Liver (tissue), 10 donors: ENCODE measurements at places on chromosomes 7 and 10. TPM values are rescaled to one million over a fixed set of nuclear protein-coding genes. Genes with fewer than 3 reads are reported as not detected.

- no peak for DNase-seq
- H3K27me3 ChIP-seq = no peaks in the 10 kb centered on the region
These were observed 45.4 kb downstream of the FOXP2 start for GRCh38 chr7:114460021-114460420.

The BRI3 gene
- total RNA-seq = 14.0 TPM

- H3K27me3 ChIP-seq = no peaks in the 10 kb centered on the region
- H3K27ac ChIP-seq = no peak overlapping the region
- H3K36me3 ChIP-seq = no peaks in the 10 kb centered on the region
- H3K4me1 ChIP-seq = no peaks in the 10 kb centered on the region
- no peak for DNase-seq
- no peak overlapping the region for H3K4me3 ChIP-seq
These were observed 150.7 kb upstream of the SHH start for GRCh38 chr7:155962968-155963300.

DNA sequence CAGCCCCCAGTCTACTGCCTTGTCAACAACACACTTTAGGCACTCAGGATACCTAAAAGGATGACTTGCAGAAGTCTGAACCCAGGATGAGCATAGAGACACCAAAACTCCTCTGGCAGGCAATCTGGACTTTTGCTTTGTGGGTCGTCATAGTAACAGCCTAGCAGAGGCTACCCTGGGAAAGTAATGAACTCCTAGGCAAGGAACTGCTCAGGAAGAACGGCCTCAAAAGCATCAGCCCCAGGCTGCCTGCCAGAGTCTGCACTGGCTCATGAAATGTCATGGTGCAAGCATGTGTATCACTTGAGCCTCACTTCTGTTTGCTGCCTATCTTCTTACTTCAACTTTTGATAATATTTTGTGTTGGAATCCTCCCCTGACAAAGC lies 715.1 kb downstream of the GRID1 start:
- no peak for DNase-seq
- no peaks in the 10 kb centered on the region for H3K4me1 ChIP-seq
- no peaks in the 10 kb centered on the region for H3K27me3 ChIP-seq
- no peak overlapping the region for H3K27ac ChIP-seq
- no peaks in the 10 kb centered on the region for H3K36me3 ChIP-seq

The TRIL gene
- 0.67 TPM for total RNA-seq

- no peak overlapping the region for H3K4me3 ChIP-seq
- H3K27ac ChIP-seq = peak overlapping the region; percentile 57
- peaks cover 11% of the 10 kb centered on the region for H3K36me3 ChIP-seq
- H3K27me3 ChIP-seq = no peaks in the 10 kb centered on the region
These were observed 117.7 kb downstream of the APBB1IP start for GRCh38 chr10:26555719-26556368.

The ADO gene
- total RNA-seq = 6.7 TPM

GRCh38 chr7:77993838-77994237 lies 195.3 kb downstream of the PHTF2 start:
- H3K27ac ChIP-seq = no peak overlapping the region
- no peak overlapping the region for H3K4me3 ChIP-seq
- H3K27me3 ChIP-seq = no peaks in the 10 kb centered on the region

- H3K4me3 ChIP-seq = no peak overlapping the region
- no peak overlapping the region for H3K27ac ChIP-seq
- no peak for DNase-seq
- no peaks in the 10 kb centered on the region for H3K4me1 ChIP-seq
These were observed 49.9 kb upstream of the CUX1 start for GRCh38 chr7:101767544-101767943.

The WIPF3 gene
- total RNA-seq = not detected

GRCh38 chr10:132420981-132421846 lies 24.2 kb downstream of the PWWP2B start:
- H3K36me3 ChIP-seq = no peaks in the 10 kb centered on the region
- peaks cover 13% of the 10 kb centered on the region for H3K4me1 ChIP-seq
- DNase-seq = no peak

DNA sequence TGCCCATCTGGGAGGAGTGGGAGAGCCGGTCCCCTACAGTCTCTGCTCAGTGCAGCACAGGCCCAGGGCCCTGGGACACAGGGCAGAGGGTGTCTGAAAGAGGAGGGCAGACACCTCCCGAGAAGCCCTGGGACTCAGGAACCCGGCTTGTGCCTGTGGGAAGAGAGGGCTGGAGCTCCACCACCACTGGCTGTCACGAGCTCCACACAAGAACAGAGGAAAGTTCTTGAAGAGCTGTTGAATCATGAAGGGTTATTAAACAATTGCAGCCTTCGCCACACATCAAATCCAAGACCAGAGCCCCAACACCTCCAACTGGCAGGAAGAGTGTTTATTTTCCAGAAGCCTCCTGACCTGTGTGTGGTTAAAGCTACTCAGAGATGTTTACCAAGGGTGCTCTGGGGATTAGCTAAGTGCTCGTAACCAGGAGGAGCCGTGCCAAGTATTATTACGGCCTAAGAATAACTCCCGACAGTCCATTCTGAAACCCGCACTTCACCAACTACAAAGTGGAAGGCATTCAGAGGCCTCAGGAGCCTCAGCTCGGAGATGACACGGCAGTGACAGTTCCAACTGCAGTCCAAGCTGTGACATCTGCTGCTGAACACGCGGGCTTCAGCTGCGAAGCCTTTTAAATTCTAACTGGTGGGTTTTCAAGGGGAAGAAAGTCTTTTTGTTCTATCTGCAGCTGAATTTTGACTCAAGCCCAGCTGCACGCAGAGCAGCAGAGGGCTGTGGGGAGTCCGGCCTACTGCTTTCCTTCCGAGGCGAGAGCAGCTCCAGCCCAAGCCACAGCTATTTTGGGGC lies 75.1 kb downstream of the MAD1L1 start:
- DNase-seq = no peak
- H3K36me3 ChIP-seq = no peaks in the 10 kb centered on the region
- H3K27me3 ChIP-seq = no peaks in the 10 kb centered on the region
- no peak overlapping the region for H3K27ac ChIP-seq

DNA sequence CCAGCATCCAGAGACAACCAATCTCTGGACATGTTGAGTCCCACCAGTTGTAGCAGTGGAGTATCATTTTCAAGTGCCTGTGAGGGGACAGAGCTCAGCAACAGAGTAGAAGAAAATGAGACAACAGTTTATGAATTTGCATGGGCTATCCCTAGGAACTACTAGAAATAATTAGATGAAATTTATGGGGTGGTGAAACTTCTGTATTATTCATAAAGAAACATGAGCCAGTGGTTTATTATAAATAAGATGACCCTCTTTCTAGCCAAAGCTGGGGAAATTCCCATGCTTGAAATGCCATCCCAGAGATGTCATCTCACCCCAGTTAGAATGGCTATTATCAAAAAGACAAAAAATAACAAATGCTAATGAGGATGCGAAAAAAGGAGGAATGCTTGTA lies 55.1 kb upstream of the ITGB8 start:
- DNase-seq = no peak
- H3K4me1 ChIP-seq = no peaks in the 10 kb centered on the region
- no peak overlapping the region for H3K27ac ChIP-seq

The JMJD1C gene
- 72.0 TPM for total RNA-seq

- no peak overlapping the region for H3K27ac ChIP-seq
- H3K4me3 ChIP-seq = no peak overlapping the region
- peaks cover 4% of the 10 kb centered on the region for H3K27me3 ChIP-seq
- no peak for DNase-seq
These were observed 401.1 kb upstream of the NFE2L3 start for GRCh38 chr7:25750744-25751508.
